Skin of body (tissue), 3 donors: ENCODE measurements at places on chromosomes 1 and 21.

DNA sequence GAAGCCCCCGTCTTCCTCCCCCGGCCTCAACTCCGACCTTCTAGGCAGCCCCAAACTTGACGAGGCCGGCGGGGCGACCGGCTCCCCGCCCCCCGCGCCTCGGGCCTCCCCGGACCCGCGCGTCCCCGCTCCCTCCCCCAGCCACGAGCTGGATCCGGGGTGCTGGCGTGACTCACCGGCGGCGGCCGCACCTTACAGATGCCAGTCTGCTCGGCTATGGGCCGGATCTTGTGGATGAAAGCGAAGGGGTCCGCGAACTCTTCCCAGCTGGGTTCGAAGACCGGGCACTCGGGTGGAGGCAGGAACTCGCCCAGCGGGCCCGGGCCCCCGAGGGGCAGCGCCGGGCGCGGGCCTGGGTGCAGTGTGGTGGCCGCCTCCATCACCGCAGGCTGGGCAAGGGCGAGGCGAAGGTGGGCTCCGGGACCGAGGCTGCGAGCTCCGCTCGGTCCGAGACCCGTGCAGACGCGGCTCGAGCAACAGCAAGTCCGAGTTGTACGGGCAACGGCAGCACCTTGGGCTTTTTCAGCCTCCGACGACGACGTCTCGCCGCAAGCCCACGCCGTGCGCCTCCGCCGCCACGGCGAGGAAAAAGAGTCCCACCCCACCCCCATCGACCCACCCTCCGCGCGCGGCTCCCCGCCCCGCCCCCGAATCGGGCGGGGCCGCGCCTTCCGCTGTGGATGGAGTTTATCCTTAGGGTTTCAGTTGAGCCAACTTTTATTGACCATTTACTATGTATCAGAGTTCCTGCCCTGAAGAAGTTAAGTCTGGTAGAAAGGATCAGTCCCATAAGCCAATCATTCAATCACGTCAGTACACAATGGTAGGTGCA lies at the start of gene KDM5B:
TSS of gene KDM5B (minus strand) at position 496 of the 832 bp plus-strand sequence. CDS start at position 380, 116 bp downstream.
- DNase-seq = peak; percentile 68

DNA sequence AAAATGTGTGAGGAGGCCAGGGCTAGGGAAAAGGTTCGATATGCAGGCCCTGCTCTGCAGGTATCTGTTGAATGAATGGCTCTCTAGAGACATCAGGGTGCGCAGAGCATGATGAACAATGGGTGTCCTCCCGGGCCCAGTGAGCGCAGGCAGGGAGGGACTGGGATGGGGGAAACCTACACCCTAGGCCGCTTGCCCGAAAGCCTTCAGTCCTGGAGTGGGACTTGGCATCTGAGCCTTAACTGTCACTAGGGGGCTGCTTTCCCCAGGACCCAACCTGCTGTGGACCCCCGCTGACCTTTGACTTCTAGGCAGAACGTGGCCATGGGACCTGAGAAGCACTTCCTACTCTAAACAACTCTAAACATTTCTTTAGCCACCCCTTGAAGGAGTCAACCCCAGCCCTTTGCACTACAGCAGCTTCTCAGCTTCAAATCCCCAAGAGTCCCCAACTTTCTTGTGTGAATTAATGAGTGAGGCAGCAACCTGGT lies 444 bp upstream of the MAP3K6 start:
- no peak for DNase-seq

DNA sequence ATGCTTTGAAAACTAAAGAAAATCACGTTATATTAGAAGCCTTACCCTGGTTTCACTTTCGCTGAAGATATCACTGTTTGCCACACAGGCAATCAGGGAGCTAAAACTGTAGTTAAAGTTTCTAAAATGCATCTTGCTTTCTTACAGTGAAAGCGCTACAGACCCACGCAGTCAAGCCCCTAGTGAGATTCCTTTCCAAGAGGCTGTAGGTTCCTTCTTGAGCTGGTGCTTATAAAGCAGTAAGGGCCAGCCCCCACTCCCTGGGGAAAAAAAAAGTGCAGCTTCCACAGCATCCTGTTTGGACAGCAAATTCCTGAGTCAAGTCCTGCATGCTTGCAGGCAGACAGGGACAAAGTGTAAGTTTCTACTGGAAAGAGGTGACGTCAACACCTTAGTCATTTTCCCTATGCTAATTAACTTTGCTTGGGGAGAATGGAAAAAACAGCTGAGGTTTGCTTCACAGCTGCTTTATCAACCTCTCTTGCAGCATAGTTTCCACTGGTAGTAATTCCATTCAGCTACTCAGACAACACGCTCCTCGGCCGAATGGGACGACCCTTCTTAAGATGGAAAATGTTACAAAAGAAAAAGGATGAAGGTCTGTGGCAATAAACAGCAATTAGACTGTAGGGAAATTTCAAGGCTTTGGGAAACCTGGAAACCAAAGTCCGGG lies 14.7 kb upstream of the KCNE1 start:
- peak; percentile 98 for DNase-seq

DNA sequence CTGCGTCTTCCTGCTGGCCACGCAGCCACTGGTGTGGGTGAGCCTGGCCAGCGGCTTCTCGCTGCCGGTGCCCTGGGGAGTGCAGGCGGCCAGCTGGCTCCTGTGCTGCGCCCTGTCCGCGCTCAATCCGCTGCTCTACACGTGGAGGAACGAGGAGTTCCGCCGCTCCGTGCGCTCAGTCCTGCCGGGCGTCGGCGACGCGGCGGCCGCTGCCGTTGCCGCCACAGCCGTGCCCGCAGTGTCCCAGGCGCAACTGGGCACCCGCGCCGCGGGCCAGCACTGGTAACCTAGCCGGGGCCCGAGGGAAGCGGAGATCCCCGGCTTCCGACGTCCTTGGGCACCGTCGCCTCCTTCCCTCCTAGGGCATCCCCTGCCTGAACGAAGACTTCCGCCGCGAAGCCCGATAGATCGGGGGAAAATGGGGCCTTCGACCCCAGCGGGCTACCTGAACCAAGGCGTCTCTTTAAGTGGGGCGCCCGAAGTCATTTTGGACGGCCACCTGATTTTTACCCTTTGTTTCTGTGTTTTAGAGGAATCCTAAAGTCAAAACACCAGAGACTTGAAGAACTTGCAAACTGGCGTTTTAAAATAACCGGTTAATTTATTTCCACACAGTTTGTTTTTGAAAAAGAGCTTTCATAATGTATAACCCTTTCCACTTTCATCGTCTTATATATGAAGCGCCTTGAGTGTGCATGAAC lies 2.0 kb downstream of the GPR88 start:
- DNase-seq = no peak

DNA sequence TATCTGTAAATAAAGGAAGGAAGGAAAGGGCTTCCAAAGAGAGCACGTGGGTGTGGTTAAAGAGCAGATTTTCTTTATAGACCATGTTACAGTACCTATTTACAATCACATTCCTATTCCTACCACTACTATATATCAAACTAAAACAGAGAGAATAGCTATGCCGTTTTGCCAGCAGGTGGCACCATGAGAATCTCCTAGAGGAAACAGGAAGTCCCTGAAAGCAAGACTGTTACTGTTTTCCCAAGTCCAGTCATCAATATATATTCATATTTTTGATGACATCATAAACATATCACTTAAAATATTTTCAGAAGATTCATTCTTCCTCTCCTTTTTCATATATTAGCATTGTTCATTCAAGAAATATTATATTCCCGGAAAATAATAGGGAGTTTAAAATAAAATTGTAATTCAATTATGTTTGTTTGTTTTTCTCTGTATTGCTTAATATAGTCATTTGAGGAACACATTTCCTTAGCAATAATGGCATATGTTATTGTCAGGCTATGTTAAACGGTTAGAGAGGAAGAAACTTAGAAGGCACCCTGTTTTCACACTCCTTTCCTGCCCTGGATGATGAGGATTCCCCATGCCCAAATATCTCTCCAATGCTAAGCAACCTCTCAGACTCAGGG lies 6.6 kb downstream of the CCDC190 start:
- peak; percentile 8 for DNase-seq

- DNase-seq = no peak
Measured at GRCh38 chr21:43306911-43307676, 119.8 kb downstream of the SIK1 start.

- no peak for DNase-seq
Measured at GRCh38 chr1:63328781-63329180, 6.4 kb downstream of the FOXD3 start.

- no peak for DNase-seq
Measured at GRCh38 chr1:235971020-235971419, 93.9 kb downstream of the NID1 start.

DNA sequence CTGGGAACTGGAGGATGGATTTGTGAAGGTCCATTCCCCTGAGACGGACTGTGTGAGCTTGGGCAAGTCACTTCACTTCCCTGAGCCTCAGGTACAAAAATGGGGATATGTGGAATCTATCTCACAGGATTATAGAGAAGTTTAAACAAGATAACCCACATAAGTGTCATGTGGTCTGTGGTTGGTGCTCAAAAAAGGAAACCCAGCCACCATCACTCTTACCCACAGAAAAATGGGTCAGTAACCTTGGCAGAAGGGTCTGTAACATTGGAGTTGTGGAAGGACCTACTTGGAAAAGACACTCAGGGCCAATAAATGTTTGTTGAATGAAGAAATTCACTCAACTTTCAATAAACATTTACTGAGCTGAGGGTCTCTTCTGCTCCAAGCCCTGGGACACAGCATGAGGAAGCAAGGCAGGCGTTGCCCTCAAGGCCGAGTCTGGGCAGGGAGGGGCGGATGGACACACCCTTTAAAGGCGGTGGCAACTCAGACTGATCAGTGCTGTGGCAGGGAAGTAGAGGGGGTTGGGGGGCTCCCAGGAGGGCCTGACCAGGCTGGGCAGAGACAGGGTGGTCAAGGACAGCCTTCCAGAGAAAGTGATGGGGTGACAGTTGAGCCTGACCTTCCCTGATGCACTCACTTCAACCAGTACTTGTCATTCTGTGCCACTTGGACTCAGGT lies 66.7 kb upstream of the ACOT11 start:
- DNase-seq = no peak

- DNase-seq = no peak
Measured at GRCh38 chr1:82848043-82848442, 1047.3 kb downstream of the ADGRL2 start.

DNA sequence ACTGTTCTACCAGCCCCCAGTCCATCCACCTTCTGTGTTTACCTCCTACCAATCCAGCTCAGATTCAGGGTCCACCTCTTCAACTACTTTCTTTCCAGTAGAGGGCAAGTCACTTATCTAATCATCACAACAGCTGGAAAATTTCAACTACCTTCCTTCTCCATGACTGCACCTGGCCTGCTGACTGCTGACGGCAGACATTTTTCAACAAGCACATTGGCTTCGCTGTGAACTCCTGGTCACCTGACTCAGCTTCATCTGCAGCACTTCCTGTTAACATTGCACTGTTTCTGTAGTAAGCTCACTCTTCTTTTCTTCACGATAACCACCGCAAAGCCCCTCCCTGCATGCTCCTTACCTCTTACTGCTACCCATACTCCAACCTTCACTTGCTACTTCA lies 405.7 kb downstream of the NTNG1 start:
- no peak for DNase-seq

DNA sequence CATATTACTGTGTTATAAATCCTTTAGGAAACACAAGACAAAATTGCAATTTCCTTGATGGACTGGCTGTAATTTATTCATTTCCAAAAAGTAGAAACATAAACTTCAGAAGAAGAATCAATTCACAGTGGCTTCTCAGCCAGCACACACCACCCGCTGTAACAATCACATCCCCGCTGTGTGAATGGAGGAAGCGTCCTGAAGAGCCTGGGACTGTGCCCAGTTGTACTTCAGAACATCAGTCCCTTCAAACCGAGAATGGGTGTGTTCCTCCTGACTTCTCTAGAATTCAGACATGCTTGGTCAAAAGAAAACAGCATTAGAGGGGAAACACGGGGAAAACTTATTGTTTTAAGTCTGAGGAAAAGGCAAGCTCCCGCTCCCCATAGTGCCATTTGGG lies 28.8 kb upstream of the CD84 start:
- no peak for DNase-seq
